ENCODE measurements at places on chromosomes 5 and 9.

DNA sequence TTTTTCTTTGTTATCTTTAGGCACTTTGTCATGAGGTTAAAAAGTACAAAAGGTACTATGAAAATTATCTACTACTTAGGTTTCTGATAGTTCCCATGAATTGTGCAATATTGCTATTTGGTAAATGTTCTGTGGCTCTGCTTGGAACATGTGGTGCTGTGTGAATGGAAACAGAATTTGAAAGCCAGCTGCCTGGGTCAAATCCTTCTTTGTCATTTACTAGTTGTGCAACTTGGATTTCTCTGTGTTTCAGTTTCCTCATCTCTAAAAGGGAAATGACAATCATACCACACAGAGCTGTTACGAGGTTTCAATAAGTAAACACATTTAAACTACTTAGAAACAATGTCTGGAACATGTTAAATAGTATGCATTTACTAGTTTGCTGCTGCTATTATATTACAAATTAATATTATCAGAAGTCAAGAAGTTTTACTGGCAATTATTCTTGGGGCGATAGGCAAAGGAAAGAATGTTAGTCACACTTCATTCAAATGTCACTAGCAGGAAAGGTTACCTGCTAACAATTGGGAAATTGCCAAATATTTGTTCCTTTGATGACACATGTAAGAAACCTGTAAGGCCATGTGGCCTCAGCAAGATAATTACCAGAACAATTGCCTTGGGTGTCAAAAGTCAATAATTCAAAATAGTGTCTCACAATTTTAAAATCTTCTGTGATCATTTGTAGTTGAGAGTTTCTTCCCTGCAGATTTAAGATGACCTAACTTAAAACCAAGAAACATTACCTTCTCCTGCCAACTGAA, 184.8 kb downstream of the KIAA0825 start:
- DNase-seq = no peak

DNA sequence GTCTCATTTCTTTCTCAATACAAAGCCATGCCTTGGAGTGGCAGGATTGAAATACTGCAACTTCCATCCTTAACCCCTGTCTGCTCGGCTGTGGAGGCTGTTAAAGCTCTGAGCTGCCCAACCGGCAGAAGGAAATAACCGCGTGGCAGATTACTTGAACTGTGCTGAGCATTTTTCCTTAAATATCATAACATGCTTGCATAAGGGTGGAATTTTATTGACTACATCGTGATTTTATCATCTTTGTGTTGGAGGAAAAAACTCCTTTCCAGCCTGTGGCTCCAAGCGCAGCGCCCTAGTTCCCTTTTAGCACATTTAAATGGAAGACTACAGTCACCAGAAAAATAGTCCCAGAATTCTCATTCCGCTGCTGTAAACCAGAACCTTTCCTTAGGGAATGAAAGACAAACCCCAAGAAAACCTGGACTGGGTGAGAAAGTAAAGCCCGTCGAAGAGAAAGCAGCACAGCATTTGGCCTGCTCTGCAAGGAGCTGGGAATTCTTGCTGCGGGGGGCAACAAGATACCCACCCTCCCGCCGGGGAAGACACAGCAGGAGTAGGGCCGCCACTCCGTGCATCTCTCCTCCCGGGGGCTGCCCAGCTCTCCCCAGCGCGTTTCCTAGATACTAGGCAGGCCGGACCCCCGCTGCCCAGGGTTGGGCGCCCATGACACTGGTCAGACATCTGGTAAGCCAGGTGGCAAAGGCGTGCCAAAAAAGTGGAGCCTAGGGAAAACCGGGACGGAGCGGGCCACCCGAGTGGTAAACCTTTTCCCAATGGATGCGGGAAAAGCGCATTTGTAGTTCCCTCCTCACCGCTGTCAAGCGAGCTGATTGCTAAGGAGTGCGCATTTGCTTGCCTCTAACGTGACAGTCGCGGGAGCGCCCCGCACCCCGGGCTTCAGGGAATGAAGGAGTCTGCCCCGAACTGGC, 1.3 kb downstream of the SHC3 start:
- DNase-seq = no peak

GRCh38 chr9:3205421-3206095, 320.2 kb downstream of the RFX3 start:
- DNase-seq = no peak

DNA sequence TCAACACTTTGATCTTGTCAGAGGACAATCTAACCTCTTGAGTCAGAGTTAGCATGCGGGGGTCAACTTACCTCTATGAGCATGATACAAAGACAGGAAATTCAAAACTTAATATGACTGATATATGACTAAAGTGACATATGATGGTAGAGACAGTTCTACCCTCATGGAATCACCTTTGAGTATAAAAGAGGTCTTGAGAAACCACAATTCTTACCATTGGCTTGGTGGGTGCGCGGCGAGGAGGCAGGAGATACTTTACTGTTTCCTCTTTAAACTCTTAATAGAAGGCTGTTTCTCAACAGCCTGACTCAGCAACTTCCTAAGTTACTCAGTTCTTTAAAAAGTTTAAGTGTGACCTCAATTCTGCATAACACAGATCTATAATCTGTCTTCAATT, 372.8 kb downstream of the KIAA0825 start:
- no peak for DNase-seq

GRCh38 chr9:137750566-137750965, 127.0 kb upstream of the CACNA1B start:
- DNase-seq = no peak

DNA sequence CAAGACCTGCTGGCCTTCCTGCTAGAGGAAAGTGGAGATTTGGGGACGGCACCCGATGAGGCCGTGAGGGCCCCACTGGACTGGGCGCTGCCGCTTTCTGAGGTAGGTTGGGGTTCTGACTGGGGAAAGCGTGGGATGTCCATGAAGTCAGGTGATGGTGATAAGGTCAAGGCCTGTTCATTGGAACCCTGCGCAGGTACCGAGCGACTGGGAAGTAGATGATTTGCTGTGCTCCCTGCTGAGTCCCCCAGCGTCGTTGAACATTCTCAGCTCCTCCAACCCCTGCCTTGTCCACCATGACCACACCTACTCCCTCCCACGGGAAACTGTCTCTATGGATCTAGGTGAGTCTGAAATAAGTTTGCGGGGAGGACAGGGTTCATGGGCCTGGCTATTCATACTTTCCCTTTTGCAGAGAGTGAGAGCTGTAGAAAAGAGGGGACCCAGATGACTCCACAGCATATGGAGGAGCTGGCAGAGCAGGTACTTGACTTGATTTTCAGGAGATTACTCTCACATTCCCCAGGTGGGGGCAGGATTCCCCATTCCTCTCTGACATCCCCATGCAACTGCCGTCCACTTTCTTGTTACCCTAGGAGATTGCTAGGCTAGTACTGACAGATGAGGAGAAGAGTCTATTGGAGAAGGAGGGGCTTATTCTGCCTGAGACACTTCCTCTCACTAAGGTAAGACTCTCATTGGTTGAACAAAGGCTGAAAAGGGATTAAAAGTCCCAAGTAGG, 505 bp downstream of the CREB3 start:
- DNase-seq = no peak

- DNase-seq = no peak
Measured at GRCh38 chr9:136316271-136316751, 11.0 kb upstream of the GPSM1 start.

- no peak for DNase-seq
Measured at GRCh38 chr5:126542441-126542840, 52.6 kb downstream of the ALDH7A1 start.

- DNase-seq = no peak
Measured at GRCh38 chr9:20376731-20377375, 245.4 kb downstream of the MLLT3 start.

DNA sequence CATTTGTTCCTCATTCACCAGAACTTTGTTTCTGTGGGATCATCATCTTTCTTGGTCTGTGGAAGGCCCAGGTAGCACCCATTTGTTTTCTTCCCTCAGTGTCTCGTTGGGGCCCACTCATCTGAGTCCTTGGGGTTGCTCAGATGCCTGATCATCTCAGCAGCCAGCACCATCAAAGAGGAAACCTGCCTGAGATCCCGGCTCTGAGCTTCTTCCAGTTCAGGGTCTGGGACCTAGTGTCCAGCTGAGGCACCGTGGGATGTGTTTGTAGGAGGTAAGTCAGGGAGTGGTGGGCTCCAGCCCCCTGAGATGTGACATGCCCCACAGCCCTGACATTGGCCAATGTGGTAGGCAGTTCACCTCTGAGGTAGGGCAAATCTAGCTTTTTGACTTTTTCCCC, 9.4 kb upstream of the CD180 start:
- DNase-seq = no peak

- peak; percentile 16 for DNase-seq
Measured at GRCh38 chr9:5886114-5886939, 4.4 kb upstream of the MLANA start.

DNA sequence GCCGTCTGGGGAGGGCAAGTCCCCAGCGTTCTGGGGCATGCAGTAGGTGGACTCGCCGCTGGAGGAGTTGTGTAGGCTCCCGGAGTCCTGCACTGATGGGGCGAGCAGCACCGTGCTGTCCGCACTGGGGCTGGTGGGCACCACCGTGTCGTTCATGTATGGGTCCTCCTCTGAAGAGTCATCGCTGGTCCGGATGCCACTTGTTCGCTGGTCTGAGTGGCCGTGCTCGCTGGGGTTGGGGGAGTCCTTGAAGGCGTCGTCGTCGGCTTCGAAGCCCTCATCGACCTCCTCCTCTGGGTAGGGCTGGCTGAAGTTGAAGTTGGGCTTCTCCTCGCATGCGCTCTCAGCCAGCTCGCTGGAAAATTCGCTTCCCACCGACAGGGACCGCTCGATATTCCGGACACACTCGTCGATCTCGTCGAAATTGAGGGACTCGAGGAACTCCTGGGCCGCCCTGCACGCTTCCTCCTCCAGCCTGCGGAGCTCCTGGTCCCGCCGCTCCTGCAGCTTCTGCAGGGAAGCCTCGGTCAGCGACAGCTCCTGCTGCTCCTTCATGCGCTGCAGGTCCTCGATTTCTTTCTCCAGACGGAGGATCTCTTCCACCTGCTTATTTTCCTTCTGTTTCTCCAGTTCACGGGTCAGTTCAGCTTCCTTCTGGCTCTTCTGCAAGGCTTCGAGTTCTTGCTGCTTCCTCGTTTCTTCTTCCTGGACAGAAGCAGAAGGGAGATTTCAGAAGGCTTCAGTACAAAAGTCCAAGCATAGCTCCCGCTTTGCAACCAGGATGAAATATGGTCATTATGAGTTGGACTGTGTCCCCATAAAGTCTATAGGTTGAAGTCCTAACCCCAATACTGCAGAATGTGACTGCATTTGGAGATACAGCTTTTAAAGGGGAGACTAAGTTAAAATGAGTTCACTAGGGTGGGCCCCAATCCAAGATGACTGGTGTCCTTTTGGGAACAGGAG, 84.6 kb upstream of the RETREG1 start:
- DNase-seq = no peak

DNA sequence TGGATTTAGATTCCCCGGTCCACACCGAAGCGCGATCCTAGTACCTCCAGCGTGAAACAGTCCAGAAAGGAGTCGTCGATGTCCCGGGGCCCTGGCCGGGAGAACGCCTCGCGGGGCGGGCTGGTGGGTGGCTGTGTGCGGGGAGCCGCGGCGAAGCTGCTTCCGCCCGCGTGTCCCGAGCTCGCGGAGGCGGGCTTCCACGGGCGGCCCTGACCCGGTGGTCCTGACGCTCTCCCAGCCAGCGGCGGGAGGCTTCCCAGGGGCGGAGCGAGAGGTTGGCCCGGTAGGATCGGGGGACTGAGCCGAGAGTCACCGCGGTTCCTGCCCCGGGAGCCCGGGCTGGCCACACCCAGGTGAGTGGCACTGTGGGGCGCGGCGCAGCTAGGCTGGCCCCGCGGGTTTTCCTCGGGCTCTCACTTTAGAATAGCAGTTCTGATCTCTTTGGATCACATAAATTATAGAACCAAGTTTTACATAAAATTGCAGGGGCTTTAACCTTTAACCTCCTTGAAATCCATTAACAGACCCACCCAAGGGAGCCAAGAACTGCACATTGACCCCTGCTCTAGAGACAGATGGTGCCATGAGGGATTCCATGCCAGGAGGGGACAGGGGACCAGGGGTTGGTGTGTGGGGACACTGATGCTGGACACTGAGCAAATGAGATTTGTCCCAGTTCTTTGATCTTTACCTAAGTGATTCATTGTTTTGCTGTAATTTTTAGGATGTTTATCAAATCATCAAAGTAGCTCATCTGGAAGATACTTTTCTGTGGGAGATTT, 29.2 kb upstream of the IL31RA start:
- no peak for DNase-seq

Data from NCI-H2029 treated with DMSO at 0.1 percent for 48 hours (cell line).